Epithelial cell of proximal tubule (primary cell): ENCODE measurements at places on chromosomes 5 and 9. TPM values are rescaled to one million over a fixed set of nuclear protein-coding genes. Genes with fewer than 3 reads are reported as not detected.

- DNase-seq: no peak
Observed at GRCh38 chr9:127968700-127969383, 11.9 kb downstream of the EEIG1 start.

DNA sequence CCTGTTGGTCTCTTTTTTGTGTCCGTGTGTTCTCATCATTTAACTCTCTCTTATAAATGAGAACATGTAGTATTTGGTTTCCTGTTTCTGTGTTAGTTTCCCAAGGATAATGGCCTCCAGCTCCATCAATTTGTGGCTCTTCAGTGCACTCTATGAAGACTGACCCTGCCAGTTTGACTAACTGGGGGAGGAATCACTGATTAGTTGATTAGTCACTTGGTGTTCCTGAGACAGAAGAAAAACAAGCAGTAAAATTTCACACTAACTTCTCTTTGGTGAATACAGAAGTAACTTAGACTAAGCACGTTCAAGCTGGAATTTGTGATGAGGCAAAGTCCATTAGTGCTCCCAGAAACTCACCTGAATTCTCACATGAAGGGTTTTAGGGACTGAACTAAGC lies 495.8 kb upstream of the RORB start:
- peak; percentile 6 for DNase-seq

- DNase-seq: no peak
Observed at GRCh38 chr9:694092-694402, 147.4 kb upstream of the DMRT1 start.

- no peak for DNase-seq
Observed at GRCh38 chr9:79471580-79472543, 99.9 kb upstream of the TLE4 start.

DNA sequence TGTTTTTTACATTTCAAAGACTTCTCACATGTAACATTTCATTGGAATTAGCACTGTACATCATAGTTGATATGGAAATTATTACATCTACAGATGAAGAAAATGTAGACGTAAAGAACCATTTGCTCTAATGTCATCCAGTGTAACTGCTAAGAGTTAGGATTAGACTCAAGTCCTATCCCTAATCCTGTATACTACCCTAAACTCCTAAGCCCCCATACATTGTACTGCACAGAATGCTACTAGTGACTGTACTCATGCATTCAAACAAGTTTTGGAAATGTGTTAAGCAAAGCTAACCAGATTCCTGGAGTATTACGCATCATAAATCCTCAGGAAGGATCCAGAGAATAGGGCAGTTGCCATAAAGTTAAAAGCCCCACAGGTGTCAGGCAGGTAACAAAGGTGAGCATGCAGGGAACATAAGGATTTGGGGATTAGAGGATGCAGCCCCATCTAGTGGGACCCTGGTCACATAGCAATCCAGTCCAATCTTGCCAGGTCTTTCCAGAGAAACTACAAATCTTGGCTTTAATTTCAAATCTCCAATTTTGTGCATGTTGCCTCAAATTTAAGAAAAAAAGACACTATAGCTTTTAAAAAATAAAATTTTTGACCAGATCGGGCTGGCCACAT lies 32.0 kb downstream of the HAVCR1 start:
- no peak for DNase-seq

DNA sequence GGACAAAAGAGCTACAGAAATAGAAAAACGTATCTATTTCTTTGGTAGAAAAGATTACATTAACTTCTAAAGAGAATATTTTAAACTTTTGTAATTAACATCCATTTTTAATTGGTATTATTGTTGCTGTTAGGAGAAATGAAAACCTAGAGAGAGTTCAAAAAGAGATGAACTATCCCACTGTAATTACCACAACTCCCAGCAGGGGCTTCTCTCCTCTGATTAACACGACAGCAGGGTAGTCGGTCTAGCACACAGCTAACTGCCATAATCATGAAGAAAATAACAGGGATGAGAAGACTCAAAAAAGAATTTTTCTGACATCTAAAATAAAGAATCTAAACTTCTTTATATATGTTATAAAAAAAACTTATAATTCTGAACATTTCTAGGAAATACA lies 86.2 kb upstream of the CDH9 start:
- no peak for DNase-seq

Gene CDKN2B-AS1
- 0.87 TPM in 1 of 2 replicates, not detected in the other for total RNA-seq

Gene SCGB3A2
- not detected in 2 replicates for total RNA-seq
